A549 (cell line): ENCODE measurements at places on chromosomes 7 and 10.

DNA sequence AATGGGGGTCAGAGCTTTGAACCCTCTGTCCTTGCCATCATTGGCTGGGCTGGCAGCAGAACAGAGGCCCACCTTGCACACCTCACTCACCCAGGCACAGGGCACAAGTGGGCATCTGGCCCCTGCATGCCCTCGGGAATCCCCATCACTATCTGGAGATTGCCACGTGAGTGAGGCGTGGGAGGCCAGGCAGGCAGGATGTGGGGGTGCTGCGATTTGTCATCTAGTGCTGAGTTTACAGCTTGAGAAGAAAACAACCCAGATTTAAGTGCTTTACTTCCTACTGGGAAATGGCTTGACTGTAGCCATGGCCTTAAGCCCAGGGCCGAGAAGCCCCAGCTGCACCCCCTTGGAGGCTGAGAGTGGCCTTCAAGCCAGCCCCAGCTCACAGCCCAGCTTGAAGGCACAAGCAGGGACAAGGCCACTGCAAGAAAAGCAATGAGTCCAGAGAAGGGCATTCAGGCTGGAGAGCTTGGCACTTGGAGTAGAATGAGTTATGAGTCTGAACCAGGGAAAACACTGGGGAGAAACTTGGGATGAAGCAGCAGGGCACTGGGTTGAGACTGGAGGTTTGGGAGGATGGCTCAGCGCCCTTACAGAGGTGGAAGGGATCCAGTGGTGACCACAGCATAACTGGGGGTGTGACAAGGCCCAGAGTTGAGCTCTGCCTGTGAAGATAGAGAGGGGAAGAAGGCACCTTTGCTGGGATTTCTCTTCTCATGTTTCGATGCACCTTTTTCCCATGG, 123.0 kb downstream of the CXCL12 start:
- DNase-seq, result no peak

DNA sequence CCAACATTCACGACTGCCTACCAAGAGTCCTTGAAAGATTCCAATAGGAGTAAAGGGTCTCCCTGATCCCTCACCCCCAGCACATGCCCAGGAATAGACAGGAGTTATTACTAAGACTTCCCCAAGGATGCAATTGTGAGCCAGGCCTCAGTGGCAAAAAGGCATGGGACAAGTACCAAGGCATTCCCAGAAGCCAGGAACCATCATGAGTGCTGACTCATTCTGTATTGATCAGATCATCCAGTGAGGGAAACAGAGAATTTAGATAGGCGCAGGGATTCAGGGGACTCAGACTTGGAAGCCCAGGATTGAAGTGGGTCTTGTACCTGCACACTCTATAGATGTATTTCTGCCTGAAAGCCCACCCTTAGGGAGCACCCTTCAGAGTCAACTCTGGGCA, 21.2 kb downstream of the MBL2 start:
- DNase-seq, result no peak

GRCh38 chr7:26553582-26553981, 261.9 kb downstream of the SNX10 start:
- no peak for DNase-seq

DNA sequence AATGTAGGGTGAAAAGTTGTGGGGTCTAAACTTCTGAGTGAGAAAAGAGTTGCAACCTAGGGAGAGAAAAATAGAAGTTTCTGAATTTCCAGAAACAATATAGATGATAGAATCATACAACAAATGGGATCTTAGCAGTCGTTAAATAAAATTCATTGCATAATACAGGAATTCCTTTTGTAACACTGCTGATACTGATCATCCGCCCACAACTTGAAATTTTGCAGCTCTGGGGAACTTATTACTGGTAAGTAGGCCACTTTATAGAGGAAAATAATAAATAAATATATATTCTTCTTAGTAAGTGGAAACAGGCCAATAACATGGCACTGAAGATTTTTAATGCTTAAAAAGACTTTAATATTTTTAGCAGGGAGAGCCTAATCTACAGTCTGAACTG, 81.9 kb upstream of the SMIM30 start:
- DNase-seq, result no peak

- peak; percentile 59 for DNase-seq
Observed at GRCh38 chr7:65239707-65240352, 133.8 kb upstream of the ZNF92 start.

DNA sequence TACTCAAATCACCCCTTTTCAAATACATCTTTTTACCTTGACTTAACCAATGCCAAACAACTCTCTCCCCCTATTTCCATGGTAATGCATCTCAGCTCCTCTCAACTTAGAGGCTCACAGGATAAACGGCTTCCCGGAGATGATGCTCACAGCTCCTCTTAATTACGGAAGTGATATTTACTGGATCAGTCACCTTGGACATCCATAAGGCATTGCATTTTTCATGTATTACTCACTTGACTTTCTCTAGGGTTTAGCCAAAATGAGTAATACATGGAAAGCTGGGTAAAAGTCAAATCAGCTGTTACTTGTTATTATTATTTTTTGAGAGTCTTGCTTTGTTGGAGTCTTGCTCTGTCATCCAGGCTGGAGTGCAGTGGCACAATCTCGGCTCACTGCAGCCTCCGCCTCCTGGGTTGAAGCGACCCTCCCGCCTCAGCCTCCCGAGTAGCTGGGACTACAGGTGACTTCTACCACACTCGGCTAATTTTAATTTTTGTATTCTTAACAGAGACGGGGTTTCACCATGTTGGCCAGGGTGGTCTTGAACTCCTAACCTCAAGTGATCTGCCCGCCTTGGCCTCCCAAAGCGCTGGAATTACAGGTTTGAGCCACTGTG, 73.3 kb upstream of the RHEB start:
- peak; percentile 50 for DNase-seq

- DNase-seq, result no peak
Observed at GRCh38 chr10:32151871-32152270, 95.6 kb upstream of the KIF5B start.

- DNase-seq, result no peak
Observed at GRCh38 chr7:138460176-138460648, at the start of gene TRIM24. TSS of gene TRIM24 (plus strand) at chr7:138460259. CDS start at chr7:138460549, 290 bp downstream.

DNA sequence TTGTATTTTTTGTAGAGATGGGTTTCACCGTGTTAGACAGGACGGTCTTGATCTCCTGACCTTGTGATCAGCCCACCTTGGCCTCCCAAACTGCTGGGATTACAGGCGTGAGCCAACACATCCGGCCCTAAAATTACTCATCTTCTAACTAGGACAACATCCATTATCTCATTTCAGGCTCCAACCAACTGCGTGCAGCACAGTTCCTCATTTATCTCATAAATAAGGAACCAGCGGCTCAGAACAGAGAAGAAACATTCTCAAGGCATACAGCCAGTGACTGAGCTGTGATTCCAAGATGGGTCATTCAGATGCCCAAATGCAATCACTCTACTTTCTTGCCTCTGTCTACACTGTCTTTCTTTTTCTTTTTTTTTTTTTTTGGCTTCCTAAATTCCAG, 356.1 kb downstream of the ELMO1 start:
- DNase-seq, result no peak

GRCh38 chr7:129951226-129952085, 1.3 kb downstream of the UBE2H start:
- DNase-seq, result no peak
